ENCODE measurements at places on chromosomes 7 and 10.

DNA sequence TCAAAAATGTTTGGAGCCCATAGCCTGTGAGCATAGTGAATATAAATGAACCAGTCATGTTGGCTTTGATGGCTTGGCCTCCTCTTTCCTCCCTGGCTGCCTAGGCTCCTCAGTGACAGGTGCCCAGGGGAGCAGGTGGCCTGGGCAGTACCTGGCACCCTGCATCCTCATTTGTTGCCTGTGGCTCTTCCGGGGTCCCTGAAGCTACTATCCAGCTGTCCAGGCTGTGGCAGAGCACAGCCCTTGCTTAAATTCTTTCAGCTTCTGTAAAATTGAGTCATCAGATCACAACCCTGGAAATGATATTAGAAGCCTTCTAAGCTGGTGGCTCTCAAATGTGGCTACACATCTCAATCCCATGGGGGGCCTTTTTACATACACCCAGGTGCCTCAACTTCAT, 525.4 kb downstream of the GALNT17 start:
- no peak for DNase-seq

- DNase-seq: no peak
These were observed 603.6 kb upstream of the MGMT start for GRCh38 chr10:128863411-128863810.

GRCh38 chr10:76333326-76333725, 901.9 kb downstream of the LRMDA start:
- no peak for DNase-seq

GRCh38 chr10:118674226-118674919, 78.9 kb upstream of the PRLHR start:
- DNase-seq: no peak

GRCh38 chr7:159022238-159022993, 122.3 kb downstream of the VIPR2 start:
- DNase-seq: no peak

- DNase-seq: no peak
These were observed 102.9 kb downstream of the CRPPA start for GRCh38 chr7:16318463-16318862.

DNA sequence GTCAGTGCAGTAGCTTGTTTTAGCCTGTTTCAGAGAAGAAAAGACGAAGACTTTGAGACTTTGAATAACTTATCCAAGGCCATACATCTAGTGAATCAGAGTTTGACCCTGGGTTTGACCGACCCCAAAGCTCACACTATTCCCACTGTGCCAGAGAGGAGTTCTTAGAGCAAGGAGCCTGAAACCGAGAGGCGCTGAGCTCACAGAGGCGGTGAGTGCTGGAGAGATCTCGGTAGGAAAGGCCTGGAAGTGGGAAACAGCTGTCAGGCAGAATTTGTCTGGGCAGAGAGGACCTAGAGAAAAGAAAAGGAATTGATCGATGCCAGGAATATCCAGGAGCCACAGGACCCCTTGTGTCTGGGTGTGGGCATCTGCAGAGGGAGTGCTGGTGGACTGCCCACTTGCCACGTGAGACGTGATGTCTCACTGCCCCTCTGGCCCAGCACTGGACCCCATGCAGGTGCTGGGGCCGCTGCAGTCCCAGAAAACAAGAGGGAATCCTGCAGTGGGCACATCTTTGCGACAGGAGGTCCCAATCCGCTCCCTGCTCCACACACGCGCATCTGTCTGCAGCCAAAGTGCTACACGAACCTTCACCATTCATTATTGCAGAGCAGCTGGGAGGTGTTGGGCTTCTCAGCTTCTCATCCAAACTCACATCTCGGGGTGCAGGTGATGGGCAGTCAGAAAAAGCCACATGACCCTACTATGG, 6.2 kb downstream of the CALML3 start:
- no peak for DNase-seq

- no peak for DNase-seq
These were observed 250.5 kb upstream of the KAT6B start for GRCh38 chr10:74575912-74576311.

GRCh38 chr10:123007558-123008354, 839 bp downstream of the IKZF5 start:
- DNase-seq: peak; percentile 78

Data from inflammatory macrophage treated with lipopolysaccharide for 1 hour (primary cell).